ENCODE measurements at places on chromosomes 7 and 10.
A peak's percentile ranks its signal among the peaks of the same experiment; 100 is the strongest.

DNA sequence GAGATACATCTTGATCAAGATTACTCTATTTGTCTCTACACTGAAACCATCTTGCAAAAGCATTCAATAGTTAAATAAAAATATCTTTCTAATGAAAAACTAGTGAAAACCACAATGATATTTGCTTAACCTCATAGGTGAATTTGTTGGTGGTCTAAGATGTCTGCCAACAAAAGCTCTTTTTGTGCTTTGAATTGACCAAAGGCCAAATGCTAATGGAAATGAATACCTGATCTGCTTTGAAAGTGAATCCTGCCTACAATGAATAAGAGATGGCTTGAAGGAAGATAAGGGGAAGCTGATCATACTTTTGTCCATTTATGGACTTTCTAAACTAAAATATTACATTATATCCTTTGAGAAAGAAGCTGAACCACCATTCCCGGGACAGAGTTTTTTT, 228.9 kb upstream of the ETV1 start:
- no peak for DNase-seq

GRCh38 chr10:30093303-30093950, 34.0 kb upstream of the JCAD start:
- no peak for DNase-seq

DNA sequence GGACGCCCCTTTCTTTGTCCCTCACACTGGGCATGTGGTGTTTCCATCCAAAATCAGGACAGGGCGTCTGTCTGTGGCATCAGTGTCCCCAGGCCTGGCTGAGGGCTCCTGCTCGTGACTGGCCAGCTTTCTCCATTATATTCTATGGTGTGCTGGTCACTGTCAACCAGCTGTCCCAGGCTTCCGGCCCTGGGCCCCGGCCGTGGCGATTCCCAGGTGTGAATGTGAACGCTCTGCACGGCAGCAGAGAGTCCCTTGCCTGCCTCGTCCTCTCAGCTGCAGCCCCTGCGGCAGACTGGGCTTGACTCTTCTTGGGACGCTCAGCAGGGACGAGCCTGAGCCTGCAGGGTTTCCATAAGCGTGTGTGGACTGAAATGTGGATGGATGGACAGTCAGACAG, 5.9 kb upstream of the UTF1 start:
- no peak for DNase-seq

DNA sequence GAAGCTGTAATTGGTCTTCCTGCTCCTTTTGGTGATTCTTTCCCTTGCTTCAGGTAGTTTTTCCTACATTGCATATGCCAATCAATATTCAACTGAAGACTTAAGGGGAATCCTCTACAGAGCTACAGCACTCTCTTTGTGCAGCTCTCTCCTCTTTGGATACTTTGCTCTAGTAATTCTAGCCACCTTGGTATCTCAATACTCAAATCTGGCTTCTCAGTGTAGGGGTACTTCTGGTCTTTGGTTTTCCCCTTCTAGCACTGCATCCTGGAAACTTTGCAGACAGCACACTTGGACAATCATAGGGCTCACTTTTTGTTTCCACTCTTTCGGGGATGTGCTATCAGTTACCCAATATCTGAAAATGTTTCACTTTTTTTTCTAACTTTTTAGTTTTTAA, 9.9 kb downstream of the PHTF2 start:
- no peak for DNase-seq

DNA sequence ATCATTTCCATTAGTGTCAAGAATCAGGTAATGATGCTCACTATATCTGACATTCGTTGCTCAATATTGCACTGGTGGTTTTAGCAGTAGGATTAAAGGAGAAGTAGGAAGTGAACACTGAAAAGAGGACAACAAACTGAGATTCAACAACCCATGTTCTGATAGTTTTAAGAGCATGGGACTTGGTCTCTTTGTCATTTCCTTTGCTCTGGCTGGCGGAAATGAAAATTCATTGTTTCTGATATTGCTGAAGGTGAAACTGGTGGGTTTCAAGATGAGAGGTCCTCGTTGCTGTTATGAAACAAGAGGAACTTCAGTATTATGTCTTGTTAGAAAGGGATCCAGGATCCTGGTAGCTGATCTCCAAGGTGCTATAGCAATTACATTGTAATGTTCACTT, 129.0 kb downstream of the DNAH11 start:
- no peak for DNase-seq

DNA sequence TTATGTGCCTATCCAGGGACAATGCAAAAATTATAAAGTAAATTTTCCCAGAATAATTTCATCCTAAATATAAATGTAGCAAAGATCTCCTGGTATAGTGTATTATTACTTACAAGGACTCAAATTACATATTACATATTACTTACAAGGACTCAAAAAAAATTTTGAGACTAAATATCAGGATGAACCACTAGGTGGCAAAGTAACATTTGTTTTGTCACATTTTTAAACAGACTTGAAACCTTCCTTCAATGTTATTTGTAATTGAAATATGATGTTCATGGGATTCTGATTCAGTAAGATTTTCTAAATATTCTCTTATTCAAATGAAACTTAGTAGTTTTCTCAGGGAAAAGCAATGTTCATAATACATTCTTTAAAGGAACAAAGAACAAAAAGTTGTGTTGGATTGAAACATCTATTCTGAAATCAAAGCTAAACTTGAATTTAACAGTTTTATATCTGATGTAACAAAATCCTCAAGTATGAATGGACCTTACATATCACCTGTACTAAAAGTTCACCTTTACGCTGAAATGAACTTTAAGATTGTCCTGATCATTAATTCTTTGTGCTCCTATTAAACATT, 74.3 kb upstream of the GNAI1 start:
- peak; percentile 47 for DNase-seq

- DNase-seq, result peak; percentile 85
Observed at GRCh38 chr10:90227217-90227656, 525.8 kb downstream of the KIF20B start.

All from retinal pigment epithelial cell (primary cell).